ENCODE measurements at places on chromosomes 5 and 9.

GRCh38 chr9:16315720-16316119, 554.8 kb downstream of the BNC2 start:
- DNase-seq: no peak

DNA sequence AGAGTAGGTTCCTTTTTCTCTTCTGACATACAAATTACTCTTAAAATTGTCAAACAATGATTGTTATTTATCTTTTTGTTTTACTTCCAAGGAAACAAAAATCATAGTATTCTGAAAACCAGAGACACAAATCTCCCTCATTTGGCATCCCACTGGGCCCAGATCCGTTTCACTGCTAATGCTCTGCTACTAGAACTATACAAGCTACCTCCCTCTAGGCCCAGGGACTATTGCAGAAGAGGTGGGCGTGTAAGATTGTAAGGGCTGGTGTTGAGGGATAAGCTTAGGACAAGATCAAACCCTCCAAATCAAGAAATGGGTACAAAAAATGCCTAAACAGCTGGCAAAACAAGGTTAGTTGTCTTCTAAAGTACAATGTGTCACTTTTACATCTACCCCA, 928.9 kb upstream of the CDH10 start:
- DNase-seq: no peak

- DNase-seq: peak; percentile 29
Measured at GRCh38 chr5:169629847-169630548, 7.1 kb upstream of the DOCK2 start.

DNA sequence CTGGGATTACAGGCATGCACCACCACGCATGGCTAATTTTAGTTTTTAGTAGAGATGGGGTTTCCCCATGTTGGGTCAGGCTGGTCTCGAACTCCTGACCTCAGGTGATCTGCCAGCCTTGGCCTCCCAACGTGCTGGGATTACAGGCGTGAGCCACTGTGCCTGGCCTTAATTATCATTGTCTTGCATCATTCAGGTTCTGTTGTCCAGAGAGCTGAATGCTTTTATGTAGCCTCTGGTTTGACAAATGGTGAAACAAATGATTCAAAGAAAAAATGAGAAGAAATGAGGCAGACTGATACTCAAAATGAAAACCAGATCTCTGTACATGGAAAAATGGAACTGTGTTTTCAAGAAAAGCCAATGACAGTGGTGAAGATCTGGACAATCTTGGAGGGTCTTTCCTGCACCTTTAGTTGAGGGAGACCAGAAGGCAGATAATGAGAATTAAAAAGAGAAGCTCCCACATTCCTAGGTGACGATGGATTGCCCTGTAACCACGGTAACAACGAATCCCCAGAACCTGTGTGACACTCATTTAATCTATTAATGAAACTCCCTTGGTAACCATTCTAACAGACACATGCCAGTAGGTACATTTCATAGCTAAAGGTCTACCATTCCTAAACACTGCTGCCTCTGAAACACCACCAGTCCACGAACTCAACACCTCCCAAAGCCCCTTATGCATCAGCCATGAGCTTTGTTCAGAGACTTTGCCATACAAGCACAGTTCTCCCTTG, 1.6 kb downstream of the TEX48 start:
- no peak for DNase-seq

DNA sequence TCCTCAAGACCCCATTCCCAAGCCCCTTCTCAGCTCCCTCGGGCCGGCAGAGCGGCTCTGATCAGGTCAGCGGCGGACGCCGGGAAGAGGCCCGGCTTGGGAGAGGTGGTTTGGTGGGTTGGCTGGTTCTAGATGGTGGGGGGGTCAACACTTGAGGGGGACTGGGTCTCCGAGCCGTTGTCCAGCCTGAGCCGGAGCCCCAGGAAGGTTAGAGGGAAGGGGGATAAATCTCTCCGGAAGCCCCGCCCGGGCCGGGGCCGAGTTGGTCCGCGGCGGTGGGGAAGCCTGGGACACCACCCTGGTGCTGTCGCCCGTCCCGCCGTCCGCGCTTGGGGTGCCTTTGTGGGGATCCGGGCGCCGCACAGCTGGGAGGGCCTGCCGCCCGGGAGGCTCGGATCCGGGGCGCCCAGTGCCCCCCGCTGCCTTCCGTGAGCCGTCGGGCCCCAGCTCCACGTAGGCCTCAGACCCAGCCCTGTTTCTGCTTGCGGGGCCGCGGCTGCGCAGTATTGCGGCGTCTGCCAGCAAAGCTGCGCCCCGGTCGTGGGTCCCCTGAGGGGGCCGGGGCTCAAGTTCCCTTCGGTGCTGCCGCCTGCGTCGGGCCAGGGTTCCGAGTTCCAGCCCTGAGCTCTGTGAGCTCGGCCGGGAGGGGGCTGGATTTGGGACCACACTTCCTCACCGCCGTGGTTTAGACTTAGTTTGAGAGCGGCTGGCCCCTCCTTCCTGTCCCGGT, 542 bp upstream of the TRIM52 start:
- DNase-seq: peak; percentile 75

GRCh38 chr9:87674565-87675299, 51.2 kb upstream of the CTSL start:
- no peak for DNase-seq

GRCh38 chr9:91117474-91117891, 244.2 kb downstream of the AUH start:
- no peak for DNase-seq

Data from suppressor macrophage treated with lipopolysaccharide for 1 hour (primary cell).